Liver (tissue), 10 donors: ENCODE measurements at places on chromosomes 1 and 21. TPM values are rescaled to one million over a fixed set of nuclear protein-coding genes. Genes with fewer than 3 reads are reported as not detected.

DNA sequence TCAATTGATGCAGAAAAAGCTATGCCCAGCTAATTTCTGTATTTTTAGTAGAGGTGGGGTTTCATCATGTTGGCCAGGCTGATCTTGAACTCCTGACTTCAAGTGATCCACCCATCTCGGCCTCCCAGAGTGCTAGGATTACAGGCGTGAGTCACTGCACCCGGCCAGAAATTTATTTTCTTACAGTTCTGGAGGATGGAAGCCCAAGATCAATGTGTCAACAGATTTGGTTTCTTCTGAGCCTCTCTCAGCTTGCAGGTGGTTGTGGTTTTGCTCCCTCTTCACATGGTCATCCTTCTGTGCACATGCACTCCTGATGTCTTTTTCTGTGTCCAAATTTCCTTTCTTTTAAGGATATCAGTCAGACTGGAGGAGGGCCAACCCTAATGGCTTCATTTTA is 35.6 kb downstream of the SHCBP1L start:
- H3K4me1 ChIP-seq = no peaks in the 10 kb centered on the region
- H3K36me3 ChIP-seq = no peaks in the 10 kb centered on the region
- peaks cover 3% of the 10 kb centered on the region for H3K27me3 ChIP-seq
- no peak overlapping the region for H3K27ac ChIP-seq
- DNase-seq = no peak

- DNase-seq = no peak
- H3K4me1 ChIP-seq = no peaks in the 10 kb centered on the region
- H3K4me3 ChIP-seq = no peak overlapping the region
- peaks cover 14% of the 10 kb centered on the region for H3K36me3 ChIP-seq
- H3K27ac ChIP-seq = no peak overlapping the region
Observed at GRCh38 chr1:46687093-46687659, 15.5 kb downstream of the TEX38 start.

DNA sequence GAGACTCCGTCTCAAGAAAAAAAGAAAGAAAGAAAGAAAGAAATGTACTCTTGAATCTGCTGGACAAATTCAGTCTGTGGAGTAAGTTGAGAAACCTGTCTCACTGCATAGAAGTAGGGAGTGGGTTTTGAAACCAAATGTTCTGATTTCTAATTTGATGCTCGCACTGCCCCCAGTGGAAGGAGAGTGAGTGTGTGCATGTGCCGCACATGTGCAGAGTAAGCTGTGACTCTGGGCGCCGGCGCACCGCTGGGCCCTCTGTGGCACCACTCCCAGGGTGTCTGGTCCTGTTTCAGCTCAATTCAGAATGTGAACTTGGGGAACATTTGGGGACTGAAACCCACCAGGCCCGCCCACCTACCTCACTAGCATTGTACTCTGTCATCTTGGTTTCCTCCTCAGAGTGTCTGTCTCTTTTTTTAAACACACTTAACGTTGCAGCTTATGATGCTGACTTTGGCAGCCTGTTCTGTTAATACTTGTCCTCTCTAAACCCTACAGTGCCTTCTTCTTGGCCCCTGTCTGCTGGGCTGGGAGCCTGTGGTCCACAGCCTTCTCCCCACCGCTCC is 104.6 kb downstream of the CACNA1E start:
- no peaks in the 10 kb centered on the region for H3K27me3 ChIP-seq
- no peaks in the 10 kb centered on the region for H3K36me3 ChIP-seq
- no peaks in the 10 kb centered on the region for H3K4me1 ChIP-seq
- H3K27ac ChIP-seq = no peak overlapping the region
- no peak for DNase-seq

GRCh38 chr21:43736224-43736883 is 17.4 kb downstream of the PDXK start:
- no peak overlapping the region for H3K4me3 ChIP-seq
- H3K36me3 ChIP-seq = peaks cover under 1% of the 10 kb centered on the region
- DNase-seq = no peak
- no peaks in the 10 kb centered on the region for H3K27me3 ChIP-seq
- no peak overlapping the region for H3K27ac ChIP-seq

GRCh38 chr1:94055459-94056122 is 65.4 kb downstream of the ABCA4 start:
- H3K27ac ChIP-seq = no peak overlapping the region
- DNase-seq = no peak
- no peaks in the 10 kb centered on the region for H3K27me3 ChIP-seq
- H3K4me3 ChIP-seq = no peak overlapping the region

DNA sequence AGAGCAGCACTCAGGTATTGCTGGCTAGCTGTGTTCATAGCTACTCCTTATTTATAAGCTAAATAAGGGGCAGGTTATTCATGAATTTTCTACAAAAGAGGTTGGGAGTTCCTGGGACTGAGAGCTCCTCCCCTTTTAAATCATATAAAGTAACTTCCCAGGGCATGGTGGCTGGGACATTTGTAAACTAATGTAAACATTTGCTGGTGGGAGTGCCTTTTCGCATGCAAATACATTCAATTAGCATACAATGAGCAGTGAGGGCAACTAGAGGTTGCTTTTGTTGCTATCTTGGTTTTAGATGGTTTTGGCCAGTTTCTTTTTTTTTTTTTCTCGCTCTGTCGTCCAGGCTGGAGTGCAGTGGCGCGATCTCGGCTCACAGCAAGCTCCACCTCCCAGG is 43.4 kb downstream of the GNPAT start:
- H3K36me3 ChIP-seq = no peaks in the 10 kb centered on the region
- H3K27me3 ChIP-seq = no peaks in the 10 kb centered on the region
- no peak overlapping the region for H3K4me3 ChIP-seq
- DNase-seq = no peak
- no peak overlapping the region for H3K27ac ChIP-seq
- H3K4me1 ChIP-seq = no peaks in the 10 kb centered on the region

DNA sequence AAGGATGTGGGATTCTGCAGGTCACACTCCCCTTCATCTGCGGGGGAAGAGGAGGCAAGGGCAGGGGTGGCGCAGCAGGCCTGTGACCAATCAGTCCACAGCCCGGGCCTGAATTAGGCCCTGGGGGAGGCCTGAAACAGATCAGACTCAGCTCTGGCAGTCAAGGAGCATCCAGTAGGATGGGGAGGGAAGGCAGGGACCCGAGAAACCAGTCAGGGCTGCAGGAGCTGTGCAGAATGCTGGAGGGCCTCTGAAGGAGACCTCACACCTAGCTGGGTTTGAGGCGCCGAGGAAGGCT is 12.7 kb downstream of the TNNT2 start:
- no peak overlapping the region for H3K27ac ChIP-seq
- no peaks in the 10 kb centered on the region for H3K4me1 ChIP-seq
- no peaks in the 10 kb centered on the region for H3K36me3 ChIP-seq
- H3K27me3 ChIP-seq = no peaks in the 10 kb centered on the region
- no peak overlapping the region for H3K4me3 ChIP-seq
- DNase-seq = no peak

DNA sequence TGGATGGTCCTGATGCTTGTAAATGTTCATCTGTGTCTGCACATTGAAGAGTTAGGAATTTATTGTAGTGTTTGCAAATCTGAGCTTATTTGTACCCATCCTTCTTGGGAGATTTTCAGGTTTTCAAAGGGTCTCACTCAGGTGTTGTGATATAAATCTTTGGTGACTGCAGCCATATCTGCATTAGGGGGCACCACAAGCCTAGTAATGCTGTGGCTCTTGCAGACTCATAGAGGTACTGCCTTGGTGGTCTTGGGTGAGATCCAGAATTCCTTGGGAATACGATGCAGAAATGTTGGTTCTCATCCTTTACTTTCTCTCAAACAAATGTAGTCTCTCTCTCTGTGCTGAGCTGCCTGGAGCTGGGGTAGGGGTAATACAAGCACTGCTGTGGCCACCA is 405.9 kb downstream of the TTLL7 start:
- no peaks in the 10 kb centered on the region for H3K27me3 ChIP-seq
- no peak for DNase-seq
- no peaks in the 10 kb centered on the region for H3K4me1 ChIP-seq
- H3K4me3 ChIP-seq = no peak overlapping the region
- no peak overlapping the region for H3K27ac ChIP-seq

- no peak overlapping the region for H3K4me3 ChIP-seq
- H3K4me1 ChIP-seq = no peaks in the 10 kb centered on the region
- H3K27me3 ChIP-seq = no peaks in the 10 kb centered on the region
- peaks cover 19% of the 10 kb centered on the region for H3K36me3 ChIP-seq
Observed at GRCh38 chr1:10308001-10308400, 90.9 kb upstream of the PGD start.

GRCh38 chr1:111565968-111566367 is 53.6 kb upstream of the RAP1A start:
- no peak for DNase-seq
- no peak overlapping the region for H3K4me3 ChIP-seq
- H3K4me1 ChIP-seq = peaks cover 25% of the 10 kb centered on the region
- H3K36me3 ChIP-seq = no peaks in the 10 kb centered on the region
- H3K27ac ChIP-seq = no peak overlapping the region
- no peaks in the 10 kb centered on the region for H3K27me3 ChIP-seq

GRCh38 chr1:54815086-54815876 is 14.2 kb upstream of the TTC22 start:
- H3K36me3 ChIP-seq = no peaks in the 10 kb centered on the region
- no peak for DNase-seq
- no peaks in the 10 kb centered on the region for H3K4me1 ChIP-seq
- no peak overlapping the region for H3K27ac ChIP-seq

DNA sequence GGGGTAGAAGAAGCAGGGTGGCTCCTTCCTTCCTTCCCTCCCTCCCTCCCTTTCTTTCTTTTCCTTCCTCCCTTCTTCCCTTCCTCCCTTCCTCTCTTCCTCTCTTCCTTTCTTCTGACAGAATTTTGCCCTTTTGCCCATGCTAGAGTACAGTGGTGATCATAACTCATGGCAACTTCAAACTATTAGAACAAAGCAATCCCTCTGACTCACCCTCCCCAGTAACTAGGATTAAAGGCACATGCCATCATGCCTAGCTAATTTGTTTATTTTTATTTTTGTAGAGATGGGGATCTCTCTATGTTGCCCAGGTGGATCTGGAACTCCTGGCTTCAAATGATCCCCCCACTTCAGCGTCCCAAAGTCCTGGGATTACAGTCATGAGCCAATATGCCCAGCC is 10.0 kb upstream of the RPE65 start:
- H3K4me1 ChIP-seq = no peaks in the 10 kb centered on the region
- H3K4me3 ChIP-seq = no peak overlapping the region
- no peak overlapping the region for H3K27ac ChIP-seq
- no peaks in the 10 kb centered on the region for H3K27me3 ChIP-seq
- no peak for DNase-seq

NCF2 gene
- total RNA-seq = 11.5 TPM

SHISA4 gene
- total RNA-seq = 0.47 TPM
